ENCODE measurements at places on chromosomes 13 and 19.

DNA sequence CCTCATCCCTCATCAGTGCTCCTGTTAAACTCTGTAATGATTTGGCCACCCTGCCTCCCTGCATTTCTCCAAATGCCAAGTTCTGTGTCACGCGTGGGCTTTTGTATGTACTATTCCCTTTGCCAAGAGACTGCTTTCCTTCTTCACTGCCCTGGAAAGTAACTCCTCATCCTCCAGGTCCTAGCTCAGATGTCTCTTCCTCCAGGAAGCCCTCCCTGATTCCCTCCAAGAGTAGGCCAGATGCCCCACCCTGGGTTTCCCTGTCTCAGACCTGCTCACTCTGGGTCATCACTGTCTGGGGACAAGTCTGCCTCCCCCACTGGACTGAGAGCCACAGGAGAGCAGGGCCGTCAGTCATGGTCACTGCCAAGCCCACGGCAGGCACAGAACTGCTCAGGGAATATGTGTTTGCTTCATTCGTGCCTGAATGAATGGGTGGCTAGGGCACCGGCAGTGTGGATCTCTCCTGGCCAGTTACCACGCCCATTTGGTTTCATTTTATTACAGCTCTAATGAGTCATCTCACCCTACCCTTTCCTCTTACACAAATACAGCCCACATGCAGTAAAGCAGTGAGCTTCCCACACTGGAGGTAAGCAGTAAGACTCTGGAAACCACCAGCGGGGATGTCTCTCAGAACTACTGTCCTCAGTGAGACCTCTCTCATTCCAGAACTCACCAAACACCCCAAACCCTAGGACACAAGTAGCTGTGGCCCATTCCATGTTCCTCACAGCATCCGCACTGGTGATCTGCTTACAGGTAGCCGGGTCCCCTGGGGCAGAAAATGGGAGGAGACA is 12.1 kb upstream of the GPR4 start:
- peak; percentile 23 for DNase-seq

DNA sequence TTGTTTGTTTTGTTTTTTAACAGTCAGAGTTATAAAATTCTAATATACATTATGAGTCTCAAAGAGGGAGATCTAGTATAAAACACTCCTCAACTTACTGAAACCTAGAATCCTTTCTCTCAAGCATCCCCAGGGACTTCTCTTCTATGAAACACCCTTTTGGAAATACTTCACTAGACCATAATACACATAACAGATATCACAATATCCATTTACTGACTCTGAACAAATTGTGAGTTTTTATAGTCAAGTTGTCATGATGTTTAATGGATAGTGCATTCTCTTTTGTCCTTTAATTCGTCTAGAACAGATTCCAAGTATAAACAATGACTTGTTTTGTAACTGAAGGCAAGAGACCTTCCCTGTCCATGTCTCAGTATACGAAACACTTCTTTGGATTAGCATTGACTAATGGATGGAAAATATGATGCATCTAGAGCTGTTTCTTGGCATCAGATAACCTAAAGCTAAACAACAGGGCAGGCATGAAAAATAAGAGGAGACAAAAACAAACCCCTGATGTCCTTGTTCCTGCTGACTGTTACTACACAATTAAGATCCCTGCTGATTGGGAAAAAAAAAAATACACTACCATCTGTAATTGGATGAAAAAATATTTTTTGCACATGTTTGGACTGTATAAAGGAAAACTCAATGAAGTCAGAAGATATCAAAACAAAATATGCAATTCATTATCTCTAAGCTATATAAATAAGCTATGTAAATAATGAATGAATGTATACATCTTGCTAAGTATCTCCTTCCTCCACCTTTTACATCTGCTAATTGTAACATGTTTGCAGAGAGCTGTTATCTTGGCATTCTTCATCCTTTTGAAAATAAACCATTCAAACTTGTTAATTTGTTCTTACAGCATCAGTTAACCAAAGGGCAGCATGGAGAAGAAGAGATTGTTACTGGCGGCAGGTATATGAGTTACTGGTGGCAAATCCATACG is 214.2 kb downstream of the LACC1 start:
- DNase-seq: no peak

GRCh38 chr19:48746738-48747575 is at the start of gene IZUMO1:
TSS of gene IZUMO1 (minus strand) at chr19:48746909. CDS start at chr19:48745859, 1,050 bp downstream.
- no peak for DNase-seq

DNA sequence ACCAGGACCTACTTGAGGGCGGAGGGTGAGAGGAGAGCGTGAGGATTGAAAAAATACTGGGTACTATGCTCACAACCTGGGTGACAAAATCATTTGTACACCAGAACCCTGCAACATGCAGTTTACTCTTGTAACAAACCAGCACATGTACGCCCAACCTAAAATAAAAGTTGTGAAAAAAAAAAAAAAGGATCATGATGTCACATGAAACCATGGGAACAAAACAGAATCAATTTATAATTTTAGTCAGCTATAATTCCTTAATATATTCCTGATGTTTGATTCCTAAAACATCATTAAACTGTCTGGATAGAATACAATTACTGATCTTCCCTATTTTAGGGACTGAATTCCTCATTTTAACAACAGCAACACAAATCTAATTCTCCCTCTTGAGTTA is 160.6 kb upstream of the SPRY2 start:
- DNase-seq: no peak

DNA sequence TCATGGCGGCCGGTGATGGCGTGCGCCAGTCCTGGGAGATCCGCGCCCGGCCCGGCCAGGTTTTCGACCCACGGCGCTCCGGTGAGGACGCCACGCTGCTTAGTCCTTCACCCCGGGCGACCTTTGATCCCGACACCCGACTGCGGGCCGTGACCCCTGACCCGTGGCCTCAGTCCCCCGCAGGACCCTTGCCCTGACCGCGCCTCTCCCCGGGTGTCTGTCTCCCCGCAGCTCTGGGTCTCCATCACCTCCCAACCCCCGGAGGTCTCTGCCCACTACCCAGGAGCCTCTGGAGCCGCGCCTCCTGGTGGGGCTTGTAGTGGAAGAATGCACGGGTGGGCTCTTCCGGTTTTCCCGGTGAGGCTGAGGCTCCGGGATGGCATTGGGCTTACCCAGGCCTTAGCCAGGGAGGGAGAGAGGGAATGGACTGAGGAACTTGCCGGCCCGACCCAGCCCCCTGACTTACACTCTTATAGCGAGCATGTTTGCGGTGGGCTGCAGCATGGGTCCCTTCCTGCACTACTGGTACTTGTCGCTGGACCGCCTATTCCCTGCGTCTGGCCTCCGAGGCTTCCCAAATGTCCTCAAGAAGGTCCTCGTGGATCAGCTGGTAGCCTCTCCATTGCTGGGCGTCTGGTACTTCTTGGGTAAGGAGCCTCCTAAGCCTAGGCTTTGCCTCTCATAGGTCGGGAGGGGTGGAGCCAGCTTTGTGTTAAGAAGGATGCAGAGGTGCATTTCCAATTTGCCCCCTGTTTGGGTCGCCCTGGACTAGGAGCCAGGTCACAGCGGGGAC is 566 bp downstream of the MPV17L2 start:
- DNase-seq: no peak

- DNase-seq: no peak
These were observed 3.3 kb upstream of the PEX11G start for GRCh38 chr19:7492142-7492541.

GRCh38 chr19:28504139-28504538 is 708.8 kb downstream of the UQCRFS1 start:
- no peak for DNase-seq

DNA sequence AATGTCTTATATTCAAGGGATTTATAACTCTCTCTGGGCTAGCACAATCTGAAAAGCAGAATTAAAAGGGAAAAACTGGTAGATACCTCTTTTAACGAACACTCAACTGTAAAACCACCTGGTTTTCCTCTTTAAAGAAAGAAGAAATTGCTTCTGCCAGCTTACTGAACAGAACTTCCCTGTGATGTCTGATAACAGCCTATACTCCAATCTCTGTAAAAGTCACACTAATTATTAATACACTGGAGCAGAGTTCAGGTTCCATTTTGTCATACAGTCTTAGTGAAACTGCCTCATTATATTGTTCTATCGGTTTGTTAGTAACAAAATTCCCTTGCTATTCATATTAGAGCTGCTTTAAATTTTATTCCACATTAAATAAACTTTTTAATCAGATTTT is 251.0 kb upstream of the STARD13 start:
- DNase-seq: no peak

- no peak for DNase-seq
These were observed 245.4 kb upstream of the SPRY2 start for GRCh38 chr13:80586356-80586755.

DNA sequence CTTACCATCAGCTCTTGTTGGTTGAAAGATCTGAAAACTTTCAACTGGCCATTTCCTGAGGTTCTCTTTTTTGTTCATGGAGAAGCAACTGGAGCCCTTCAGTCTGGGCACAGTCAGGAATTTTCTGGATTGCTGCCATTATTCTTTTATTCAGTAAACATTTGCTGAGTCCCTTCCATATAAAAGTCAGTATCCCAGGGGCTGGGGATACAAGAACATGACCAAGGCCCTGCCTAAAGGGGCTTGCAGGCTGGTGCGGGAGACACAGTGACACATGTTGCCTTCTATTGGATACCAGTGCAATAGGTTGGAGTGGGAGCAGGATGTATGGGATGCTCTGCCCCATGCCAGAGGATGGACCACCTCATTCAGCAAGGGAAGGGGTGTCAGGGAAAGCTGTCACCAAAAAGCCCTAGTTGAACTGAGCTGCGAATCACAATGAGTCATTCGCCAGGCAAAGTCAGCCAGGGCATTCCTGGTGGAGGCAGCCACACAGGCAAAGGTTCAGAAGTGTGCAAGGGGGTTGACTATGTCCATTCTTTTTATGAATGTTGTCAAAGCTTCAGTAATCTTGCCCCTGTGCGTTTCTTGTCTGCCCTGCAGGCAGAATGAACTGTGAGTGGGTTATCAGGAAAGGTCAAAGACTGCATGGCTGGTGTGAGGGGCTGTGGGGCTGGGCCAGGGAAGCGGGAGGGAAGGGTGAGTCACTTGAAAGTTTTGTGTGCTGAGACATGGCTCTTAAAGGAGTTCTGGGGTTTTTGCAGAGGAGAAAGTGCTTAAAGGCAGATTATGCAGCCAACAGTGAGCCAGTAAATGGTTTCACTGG is 395.9 kb downstream of the KCNRG start:
- no peak for DNase-seq

GRCh38 chr19:46622118-46622446 is 2.8 kb downstream of the PTGIR start:
- no peak for DNase-seq

DNA sequence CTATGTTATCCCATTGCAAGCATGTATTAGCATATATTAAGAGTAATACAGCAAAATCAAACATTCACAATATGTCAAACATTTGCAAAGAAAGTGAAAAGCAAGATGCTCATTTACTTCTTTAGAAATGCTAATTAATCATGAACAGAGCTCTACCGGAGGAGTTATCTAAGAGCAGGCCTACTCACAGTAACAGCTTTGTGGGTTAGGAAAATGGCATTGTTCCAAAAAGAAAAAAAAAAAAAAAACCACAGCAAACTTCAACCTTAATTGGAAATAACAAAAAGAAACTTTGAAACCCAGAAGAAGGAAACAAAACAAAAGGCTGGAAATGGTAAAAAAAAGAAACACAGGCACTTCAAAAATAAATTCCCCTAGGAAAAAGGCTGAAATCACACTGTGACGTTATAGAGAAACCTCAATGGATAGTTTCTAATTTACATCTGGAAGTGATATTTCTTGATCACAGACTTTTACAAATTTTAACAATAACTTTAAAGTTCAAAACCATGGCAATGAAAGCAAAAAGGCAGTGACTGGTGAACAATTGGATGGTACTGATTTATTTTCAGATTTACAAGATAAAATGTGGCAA is 1236.8 kb upstream of the SPRY2 start:
- DNase-seq: no peak

DNA sequence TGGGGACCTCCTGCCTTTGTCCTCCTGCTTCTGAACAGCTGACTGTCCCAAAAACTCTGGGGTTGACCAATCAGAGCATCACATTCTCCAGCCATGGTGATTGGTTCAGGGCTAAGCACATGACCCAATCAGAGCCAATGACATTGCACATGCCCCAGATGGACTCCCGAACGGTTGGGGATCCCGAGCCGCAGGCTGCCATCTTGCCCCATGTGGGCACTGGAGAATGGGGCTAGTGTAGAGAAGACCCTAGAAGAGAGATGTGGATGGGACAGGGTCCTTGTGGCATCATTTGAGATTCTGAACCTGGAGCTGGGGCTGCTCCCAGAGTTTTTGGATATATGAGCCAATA is 31.3 kb upstream of the PEPD start:
- no peak for DNase-seq

DNA sequence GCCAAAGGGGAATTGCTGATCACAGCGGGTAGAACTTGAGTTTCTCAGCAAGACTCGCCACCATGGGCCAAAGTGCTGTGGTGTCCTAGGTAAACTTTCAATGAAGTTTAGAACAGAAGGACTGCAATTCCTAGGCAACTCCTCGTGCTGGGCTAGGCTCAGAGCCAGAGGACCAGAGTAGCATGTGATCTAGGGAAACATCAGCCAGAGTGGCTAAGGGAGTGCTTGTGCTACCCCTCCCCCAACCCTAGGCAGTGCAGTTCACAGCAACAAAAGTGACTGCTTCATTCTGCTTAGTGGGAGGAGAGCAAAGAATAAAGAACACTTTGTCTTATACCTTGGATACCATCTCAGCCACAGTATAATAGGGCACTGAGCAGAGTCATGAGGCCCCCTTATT is 1658.6 kb upstream of the MIR17HG start:
- DNase-seq: no peak

GRCh38 chr13:21676611-21677021 is 5.7 kb downstream of the FGF9 start:
- DNase-seq: no peak

DNA sequence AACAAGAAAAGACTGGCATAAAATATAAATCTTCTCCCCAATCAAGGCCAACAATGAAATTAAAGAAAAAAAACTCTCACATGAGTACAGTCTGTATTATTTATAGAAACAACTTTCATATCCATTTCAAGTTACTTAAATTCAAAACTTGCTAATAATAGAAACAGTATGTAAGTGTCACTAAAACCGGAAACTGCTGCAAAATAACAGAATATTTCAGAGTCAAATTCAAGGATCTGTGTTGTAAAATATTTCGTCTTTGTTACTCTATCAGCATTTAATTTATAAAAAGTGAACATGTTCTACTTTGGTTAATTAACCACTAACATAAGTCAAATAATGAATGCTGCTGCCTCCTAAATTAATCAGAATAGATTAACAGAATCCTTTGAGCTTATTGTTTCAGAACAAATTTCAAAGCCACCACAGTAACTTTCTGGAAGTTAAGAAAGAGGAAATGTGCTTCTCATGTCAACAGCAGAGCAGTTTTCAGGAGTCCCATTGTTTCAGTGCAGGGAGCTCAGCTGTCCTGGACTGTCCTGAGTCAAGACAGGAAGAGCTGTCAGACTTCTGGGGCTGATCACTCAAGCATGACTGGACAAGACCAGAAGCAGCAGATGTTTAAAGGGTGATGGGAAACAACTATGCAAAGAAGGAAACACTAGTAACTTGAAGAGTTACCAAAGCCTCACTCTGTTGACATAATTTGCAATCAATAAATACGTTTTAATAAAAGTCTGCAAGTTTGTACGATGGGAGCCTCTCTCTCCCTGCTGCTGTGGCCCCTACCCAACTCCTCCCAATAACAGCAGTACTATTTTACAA is 76.9 kb downstream of the FOXO1 start:
- no peak for DNase-seq

All from activated CD4-positive, CD25-positive, alpha-beta regulatory T cell (primary cell).